ENCODE measurements at places on chromosomes 6 and 20.

DNA sequence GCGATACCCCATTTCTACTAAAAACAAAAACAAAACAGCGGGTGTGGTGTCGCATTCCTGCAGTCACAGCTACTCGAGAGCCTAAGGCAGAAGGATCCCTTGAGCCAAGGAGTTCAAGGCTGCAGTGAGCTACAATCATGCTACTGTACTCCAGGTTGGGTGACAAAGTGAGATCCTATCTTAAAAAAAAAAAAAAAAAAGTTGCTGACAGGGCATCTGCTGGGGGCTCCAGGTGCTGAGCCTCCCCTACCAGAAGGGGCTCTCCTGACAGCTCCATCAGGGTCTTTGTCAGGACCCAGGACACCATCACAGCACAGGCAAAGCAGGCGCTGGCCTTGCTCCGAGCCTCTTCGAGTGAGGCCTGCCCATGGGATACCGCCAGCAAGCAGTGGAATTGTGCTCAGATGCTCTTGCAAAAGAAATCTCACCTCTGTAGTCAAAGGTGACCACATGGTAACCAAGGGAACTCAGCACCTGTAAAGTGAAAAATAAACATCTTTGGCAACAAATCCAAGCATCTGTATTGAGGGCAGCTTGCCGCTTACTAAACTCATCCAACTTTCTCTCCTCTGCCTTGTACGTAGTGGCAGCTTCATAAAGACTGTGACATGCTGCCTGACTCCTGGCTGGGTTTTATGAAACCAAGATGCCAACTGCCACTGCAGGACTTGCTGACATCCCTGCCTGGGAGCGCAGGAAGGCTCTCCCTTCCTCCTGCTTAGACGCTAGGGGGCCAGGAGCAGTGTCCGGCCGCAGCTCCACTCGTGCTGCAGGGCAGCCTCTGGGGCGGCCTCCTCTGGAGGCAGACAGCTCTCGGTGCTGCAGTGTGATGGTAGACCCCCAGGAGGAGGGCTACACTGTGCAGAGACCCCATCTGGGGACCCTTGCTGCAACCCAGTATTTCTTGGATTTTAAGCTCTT lies 66.9 kb downstream of the PYGB start:
- no peak for DNase-seq

- DNase-seq = no peak
These were observed 3.1 kb upstream of the POU3F2 start for GRCh38 chr6:98831057-98831958.

DNA sequence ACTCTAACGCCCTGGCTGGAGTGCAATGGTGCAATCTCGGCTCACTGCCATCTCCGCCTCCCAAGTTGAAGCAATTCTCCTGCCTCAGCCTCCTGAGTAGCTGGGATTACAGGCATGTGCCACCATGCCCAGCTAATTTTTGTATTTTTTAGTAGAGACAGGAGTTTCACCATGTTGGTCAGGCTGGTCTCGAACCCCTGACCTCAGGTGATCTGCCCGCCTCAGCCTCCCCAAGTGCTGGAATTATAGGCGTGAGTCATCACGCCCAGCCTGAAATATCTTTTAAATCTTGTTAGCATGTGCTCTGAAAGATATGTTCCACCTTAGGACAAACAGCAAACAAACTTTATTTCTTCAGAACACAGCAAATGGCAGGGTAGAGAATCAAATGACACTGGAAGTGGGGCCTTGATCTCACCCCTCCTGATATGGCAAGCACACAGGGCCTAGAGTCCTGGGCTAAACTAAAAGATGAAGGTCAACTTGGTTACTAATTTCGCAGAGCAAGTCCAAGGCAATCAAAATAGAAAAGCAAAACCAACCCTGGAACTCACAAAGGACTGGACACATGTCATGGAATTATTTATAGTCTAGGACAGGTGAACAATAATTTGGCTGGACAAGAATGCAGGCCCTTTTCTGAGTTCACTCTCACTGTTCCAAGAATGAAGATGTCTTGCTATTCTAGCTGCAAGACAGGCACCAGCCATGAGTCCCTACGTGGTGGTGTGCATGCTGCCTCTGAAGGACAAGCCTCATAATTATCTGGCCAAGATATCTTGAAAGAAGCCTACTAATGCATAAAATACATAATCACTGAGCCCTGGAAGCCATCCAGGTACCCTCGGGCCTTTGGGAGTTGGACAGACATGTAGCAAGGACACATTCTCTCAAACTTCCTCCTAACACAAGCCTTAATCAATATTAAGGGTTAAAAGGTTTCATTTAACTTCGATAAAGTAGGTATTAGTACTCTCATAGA lies 35.6 kb downstream of the B4GALT5 start:
- no peak for DNase-seq

DNA sequence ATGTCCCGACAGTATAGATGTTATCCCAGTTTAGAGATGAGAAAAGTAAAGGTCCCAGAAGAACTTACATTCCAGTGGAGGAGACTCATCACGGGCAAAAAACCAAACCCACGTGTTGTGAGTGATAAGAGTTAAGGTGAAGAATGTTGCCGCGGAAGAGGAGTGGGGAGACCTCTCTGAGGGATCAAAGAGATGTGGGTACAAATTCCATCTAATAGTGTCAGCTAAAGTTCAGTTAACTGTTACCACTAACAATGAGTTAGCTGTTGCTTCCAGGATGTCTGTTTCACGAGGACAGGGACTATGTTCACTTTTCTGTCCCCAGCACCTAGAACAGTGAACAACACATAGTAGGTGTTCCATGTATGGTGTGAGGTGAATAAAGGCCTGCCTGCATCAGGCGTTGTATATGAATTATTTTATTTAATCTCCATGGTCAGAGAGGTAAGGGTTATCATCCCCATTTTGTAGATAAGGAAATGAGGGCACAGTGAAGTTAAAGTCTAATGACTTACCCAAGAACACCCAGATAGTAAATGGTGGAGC lies 39.8 kb upstream of the RSPO4 start:
- DNase-seq = no peak

DNA sequence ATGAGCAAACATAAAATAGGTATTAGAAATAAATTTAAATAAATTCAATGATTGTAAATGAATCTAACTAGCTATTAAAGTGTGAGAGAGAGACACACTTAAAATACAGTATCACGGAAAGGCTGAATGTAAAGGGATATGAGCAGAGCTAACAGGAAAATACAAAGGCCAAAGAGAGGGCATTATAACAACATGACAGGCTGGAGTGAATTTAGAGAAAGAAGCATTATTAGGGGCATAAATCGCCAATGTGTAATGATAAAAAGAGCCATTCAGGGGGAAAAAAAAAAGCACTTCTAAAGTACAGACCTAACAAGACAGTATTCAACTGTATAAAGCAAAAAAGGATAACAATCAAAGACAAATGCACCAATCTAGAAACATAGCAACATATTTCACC lies 28.1 kb downstream of the DACT2 start:
- DNase-seq = no peak

DNA sequence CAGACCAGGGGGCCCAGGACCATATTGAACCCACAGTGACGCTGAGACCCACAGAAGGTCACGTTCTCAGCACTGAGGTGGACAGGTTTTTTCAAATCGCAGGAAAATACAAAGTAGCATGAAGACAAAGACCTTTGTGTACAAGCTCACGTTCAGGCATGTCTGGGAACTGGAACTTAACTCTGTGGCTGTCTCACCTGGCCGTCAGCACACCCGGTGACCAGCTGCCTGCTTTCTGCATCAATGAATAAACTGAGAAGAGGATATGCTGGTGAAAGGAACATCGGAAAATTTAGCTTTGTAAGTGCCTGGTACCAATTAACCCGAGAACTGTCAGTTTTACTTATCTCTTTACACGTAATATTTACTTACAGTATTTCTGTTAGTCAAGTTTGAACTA lies 36.5 kb downstream of the WDR27 start:
- no peak for DNase-seq

DNA sequence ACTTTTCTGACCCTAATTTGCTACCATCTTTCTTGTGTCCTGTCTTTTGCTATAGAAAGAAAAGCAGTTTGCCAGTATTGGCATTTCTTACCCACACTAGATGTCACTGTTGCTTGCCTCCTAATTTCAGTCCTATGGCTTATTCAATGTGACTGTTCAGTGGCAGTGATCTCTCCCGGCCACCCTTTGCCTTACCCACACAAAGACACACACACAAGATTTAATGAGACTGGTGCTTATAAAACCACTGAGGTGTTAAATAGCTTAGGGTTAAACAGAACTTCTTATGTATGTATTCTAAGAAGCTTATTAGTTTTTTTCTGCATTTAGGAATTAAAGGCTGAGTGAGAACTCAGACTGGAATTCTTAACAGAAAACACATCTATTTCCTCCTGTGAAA lies 233.6 kb upstream of the ASCC3 start:
- DNase-seq = peak; percentile 46

- DNase-seq = no peak
These were observed 53.3 kb downstream of the SOD2 start for GRCh38 chr6:159639721-159640120.

GRCh38 chr6:422433-423054 lies 31.0 kb downstream of the IRF4 start:
- DNase-seq = peak; percentile 77

- DNase-seq = no peak
These were observed 737.2 kb upstream of the MMS22L start for GRCh38 chr6:98020222-98020621.

DNA sequence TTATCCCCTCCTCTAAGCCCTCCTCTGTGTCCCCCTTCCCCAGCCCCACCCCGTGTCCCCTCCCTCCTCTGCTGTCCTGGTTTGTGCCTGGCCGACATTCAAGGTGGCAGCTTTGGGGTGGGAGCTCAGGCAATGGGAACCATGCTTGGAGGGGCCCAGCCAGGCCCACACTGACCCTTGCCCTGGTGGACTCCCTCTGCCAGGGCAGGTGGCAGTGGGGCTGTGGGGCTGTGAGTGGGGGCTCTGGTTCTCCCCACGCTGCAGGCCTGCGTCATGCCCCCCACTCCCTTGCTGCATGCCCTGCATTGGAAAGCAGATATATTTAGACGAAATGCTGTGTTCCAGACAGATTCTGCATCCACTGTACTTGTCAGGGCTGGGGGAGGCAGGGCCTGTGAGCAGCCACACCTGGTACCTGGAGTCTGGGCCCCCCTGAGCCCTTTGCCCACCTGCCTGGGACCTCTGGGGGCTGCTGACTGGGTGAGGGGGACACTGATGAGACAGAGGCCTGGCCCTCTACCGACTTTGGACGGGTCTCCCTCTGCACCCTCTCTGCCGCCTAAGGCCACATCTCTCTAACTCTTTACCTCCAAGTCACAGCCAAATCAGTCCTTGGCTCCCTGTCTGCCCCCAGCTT lies 14.2 kb downstream of the DLGAP4 start:
- DNase-seq = no peak

DNA sequence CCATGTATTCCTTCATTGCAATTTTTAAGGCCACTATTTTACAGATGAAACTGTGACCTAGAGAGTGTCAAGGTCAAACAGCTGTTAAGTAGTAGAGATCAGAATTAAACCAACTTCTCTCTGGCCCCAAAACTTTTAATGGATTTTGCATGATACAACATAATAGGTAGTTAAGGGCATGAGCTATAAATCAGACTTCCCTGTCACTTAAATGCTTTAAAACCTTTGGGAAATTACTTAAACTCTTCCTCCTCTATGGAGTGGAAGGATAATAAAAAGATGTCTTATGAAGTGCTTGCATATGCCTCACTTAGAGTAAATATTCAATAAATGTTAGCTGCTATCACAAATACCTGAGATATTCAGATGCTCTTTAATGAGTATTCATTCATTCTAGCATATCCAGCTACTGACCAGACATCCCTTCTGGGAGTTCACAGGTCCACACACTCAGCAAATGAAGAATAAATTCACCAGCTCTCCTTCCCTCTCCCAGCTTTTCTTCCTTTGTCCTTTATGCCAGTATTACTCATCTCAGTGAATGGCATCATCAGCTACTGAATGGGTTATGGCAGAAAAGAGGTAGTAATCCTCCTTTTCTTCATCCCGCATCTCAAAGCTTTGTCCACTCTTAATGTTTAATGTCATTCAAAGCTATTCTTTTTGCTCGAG lies 36.2 kb downstream of the EYA4 start:
- DNase-seq = no peak

- no peak for DNase-seq
These were observed 11.8 kb upstream of the MAP1LC3A start for GRCh38 chr20:34546751-34547181.

DNA sequence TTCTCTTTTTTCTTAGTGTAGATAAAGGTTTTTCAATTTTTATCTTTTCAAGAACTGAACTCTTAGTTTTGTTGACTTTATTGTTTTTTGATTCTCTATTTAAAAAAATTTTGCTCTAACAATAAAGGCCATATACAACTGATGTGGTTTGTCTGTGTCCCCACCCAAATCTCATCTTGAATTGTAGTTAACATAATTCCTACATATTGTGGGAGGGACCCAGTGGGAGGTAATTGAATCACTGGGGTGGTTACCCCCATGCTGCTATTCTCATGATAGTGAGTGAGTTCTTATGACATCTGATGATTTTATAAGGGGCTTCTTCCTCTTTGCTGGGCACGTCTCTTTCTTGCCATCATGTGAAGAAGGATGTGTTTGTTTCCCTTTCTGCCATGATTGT lies 199.8 kb downstream of the DHX35 start:
- no peak for DNase-seq

DNA sequence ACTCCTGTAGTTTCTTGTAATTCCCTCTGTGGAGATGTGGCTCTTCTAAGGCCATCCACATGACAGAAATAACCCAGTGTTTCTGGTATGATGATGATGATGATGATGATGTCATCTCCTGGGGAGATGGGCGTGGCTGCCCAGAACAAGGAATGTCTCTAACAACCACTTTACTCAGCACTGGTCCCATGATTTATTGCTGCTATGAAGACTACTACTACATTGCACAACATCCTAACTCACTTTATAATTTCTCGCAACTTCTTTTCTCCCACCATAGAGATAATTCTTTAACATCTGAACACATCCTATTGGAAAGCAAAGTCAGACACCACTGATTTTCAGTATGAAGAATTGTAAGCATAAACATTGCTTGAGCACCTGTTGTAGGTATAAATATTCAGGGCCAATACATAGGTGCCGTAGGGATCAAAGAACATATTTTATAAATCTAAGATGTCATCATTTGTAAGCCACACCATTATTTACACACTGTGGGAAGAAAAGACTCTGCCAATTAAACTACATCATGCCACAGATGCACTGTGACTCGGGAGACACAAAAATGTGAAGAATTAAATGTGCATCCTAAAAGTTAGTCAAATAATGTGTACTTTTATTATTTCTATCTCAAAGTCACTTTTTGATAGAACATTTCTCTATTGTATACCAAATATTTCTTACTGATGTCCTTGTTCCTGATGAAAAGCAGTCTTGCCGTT lies 6.4 kb downstream of the TPMT start:
- peak; percentile 96 for DNase-seq

- DNase-seq = no peak
These were observed 133.4 kb downstream of the HAO1 start for GRCh38 chr20:7806831-7807230.

- DNase-seq = no peak
These were observed 55.3 kb downstream of the ERMARD start for GRCh38 chr6:169806701-169807100.
